ENCODE measurements at places on chromosomes 1 and 21.
A peak's percentile ranks its signal among the peaks of the same experiment; 100 is the strongest.

- DNase-seq, result no peak
Measured at GRCh38 chr1:155125946-155126555, 1.6 kb upstream of the EFNA1 start.

GRCh38 chr1:197200272-197200899 is 53.9 kb upstream of the ASPM start:
- peak; percentile 38 for DNase-seq

DNA sequence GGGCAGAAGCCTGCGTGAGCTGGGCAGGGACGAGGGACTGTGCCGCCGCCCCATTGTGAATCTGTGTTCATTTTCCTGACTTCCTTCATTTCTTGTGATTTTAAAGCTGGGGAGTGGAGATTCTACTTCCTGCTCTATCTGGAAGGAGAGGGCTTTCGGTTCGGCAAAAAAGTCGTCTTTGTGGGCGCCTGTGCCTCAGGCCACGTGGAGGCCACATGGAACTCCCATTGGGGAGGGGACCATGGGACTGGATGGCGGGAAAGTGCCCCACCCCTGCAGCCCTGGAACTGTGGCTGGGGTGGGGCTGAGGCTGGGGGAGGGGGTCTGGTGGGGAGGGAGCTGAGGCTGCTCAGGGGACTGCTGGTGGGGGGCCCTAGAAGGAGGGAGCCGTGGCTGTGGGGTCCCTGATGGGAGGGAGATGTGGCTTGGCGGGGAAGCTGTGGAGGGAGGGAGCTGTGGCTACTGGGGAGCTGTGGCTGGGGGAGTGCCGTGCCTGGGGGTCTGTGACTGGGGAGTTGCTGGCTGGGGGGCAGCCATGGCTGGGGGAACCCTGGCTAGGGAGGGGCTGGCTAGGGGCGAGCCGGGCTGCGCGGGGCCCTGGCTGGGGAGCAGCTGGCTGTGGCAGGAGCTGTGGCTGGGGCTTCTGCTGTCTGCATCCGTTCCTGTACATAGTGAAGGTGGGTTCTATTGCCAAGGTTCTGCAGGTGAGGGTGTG is 31.5 kb downstream of the COL18A1 start:
- no peak for DNase-seq

- DNase-seq, result no peak
Measured at GRCh38 chr1:14783592-14783886, 185.1 kb downstream of the KAZN start.

DNA sequence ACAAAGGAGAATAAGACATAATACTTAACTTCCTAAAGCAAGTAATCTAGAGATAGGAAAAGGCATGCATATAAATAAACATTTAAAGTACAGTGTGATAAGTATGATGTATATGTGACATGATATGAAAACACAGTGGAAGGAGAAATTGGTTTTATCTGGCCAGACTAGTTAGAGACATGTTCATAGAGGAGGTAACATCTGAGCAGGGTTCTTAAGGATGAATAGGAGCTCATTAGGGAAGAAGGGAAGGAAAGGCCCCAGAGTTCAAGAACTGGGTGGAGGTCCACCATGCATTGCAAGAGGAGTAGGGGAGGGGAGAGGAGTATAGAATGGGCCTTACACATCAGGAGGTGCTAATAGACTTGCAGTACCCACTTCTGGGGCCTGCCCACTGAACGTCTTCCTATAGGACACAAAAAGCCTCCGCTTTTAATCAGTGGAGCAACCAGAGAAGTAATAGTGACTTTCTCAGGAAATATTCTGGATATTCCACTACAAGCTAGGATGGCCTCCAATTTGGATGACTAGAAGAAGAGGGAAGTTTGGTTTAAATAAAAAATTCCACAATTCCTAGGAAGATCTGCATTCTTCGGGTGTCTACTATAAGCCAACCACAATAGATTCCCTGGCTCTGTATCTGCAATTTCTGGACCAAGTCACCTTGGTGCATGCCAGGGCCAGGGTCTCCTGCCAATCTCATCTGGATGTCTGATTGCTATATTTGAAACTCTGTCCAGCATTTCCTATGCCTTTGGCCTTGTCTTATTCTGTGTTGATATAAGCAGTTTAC is 41.9 kb downstream of the NGF start:
- no peak for DNase-seq

DNA sequence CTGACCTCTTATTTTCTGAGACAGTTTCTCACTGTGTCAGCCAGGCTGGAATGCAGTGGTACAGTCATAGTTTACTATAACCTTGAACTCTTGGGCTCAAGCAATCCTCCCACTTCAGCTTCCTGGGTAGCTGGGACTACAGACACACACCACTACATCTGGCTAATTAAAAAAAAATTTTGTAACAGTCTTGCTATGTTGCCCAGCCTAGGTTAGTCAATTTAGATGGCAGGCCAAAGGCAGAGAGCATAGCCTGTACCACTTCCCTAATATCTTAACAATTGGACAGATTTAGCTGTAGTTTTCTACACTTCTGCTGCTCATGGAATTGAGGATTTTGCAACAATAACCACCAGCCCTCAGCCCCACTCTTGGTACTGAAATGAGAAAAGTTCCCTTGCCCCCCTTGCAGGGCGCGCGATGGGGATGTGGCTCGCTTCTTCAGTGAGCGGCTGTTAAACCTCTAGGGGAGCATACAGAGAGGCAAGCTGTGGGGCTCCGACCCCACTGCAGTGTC is 34.9 kb upstream of the PTGFRN start:
- no peak for DNase-seq
